Urothelium cell line (cell line): ENCODE measurements at places on chromosomes 1 and 21.

- no peak for DNase-seq
These were observed 161.2 kb upstream of the NFIA start for GRCh38 chr1:60921175-60921574.

- no peak for DNase-seq
These were observed 10.3 kb downstream of the RUNX1 start for GRCh38 chr21:35038772-35039319.

DNA sequence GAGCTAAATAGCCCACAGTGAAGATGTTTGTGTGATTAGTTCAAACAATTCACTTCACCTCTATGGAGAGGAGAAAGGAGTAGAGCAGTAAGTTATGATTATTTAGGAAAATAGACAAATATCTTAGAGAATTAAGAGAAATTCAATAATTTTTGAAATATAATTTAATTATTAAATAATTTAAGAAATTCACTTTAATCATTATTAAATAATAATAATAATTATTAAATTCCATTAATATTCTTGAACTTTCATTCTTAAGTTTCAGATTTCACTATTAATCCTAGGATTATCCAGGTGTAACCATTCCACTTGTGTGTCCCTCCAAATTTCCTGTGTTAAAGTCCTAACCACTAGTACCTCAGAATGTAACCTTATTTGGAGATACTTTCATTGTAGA lies 58.9 kb upstream of the RGS18 start:
- no peak for DNase-seq

GRCh38 chr1:162388083-162388594 lies 6.6 kb downstream of the C1orf226 start:
- no peak for DNase-seq

GRCh38 chr1:97196825-97197516 lies 475.4 kb downstream of the PTBP2 start:
- DNase-seq: no peak

DNA sequence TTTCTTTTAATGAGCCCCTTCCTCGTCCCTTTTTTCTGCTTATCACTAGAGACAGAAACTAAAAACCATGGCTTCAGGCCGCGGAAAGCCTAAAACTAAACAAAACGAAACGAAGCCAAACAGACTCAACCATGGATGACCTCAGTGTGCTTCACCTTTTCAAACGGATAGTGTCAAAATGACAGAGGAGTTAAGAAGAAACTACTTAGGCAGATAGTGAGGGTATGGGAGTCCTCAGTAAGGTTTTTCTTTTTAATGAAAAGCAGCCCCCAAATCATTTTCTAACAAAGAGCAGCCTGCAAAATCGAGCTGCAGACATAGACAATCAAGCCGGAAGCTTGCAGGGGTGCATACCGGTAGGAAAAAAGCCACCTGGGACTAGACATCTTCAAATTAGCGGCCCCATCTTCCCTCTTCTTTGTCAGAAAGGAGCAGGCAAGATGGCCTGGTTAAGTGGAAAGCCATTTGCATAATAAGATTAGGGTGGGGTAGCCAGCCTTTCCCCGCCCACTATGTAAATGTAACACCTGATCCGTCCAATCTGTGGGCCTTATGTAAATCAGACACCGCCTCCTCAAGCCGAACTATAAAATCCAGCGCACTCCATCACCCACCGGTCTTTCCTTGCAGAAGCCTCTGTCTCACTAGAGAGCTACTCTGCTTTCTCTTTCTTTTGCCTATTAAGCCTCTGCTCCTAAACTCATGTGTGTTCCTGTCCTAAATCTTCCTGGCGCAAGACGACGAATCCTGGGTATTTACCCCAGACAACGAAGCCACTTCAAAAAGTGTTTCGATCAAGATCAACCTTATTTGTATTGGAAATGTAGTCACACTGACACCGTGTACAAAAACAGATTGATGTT lies 6.2 kb upstream of the ERO1B start:
- DNase-seq: no peak

DNA sequence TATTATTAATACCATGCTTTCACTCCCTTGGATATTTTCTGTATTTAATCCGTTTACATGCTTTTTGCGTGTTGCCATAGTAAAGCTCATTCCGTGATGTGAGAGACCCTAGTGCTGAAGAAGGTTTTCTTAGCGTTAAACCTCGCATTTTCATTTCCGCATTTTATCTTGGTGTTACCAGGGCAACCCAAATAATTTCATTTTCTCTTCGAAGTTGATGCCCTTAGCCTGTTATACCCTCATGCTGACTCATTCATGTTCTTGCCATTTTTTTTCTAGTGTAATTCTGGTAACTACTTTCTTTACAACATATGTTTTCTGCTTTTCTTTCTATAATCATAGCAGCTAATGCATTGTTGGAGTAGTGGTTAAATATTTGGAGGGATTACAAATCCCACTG lies 37.2 kb downstream of the LRRC8C start:
- DNase-seq: no peak

DNA sequence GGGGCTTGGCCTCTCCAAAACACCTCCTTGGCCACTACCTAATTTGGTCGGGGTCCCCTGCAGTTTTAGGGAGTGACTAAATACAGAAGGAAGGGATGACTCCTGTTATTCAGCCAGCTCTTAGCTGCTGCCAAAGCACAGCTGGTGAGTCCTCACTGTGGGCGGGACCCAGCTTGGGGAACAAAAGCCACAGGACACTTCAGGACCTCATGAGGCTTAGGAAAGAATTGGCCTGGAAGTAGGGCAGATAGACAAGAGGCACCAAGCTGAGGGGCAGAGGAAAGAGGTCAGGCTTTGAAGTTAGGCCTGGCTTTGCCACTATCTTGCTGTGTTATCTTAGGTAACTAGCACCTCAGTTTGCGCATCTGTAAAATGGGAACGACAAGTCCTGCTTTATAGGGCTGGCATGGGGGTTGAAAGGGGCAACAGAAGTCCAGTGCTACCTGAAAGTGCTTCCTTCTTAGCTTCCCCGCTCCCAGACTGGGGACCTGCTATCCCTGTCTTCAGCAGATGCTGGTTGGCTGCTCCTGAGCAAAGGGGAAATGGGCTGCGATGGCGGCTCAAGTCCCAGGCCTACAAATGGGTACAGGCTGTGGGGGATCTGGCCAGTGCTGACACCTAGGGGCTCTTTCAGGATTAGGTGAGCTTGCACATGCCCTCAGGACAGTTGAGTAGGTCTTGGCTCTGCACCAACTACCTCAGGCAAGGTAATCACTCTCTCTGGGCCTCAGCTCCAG lies 15.7 kb downstream of the IFI6 start:
- DNase-seq: no peak
